ENCODE measurements at places on chromosomes 4 and X.

DNA sequence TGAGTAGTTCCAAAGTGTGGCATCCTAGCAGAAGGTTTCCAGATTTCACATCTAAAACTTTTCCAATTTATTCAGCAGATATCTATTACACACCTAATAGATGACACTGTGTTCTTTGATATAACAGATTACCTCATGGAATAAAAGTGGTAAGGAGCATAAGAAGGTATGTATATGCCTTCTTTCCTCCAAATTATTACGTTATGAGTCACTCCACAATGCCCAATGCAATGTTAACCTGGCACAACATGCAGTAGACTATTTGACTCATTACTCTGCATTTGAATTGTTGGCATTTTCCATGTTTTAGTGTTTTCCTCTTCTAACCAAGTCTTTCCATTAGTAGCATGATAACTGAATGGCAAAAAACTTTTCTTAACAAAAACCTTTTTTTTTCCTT is 383.6 kb downstream of the ADGRL3 start:
- DNase-seq, result no peak

- DNase-seq, result no peak
These were observed 73.5 kb upstream of the CAMK2D start for GRCh38 chr4:113835005-113835404.

GRCh38 chrX:112835019-112835418 is 5.6 kb downstream of the AMOT start:
- DNase-seq, result no peak

- no peak for DNase-seq
These were observed 3.6 kb downstream of the STARD8 start for GRCh38 chrX:68651110-68651509.

GRCh38 chr4:173167758-173168395 is 734 bp upstream of the GALNT7 start:
- DNase-seq, result no peak

DNA sequence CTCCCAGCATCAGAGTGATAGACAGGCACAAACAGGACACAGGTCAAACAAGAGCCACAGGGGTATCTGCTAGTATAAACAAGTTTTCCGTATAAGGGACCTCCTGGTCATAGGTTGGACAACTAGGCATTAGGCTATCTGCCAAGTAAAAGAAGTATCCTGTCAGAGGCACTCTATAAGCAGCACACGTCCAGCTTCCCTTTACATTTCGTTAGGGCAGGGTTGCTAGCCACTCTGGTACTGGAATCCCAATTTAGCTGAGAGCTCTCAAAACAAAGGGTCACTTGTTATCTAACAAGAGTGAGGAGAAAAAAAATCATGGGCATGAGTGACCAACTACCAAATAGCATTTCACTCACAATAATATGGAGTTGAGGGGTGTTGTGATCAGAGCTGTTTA is 780.7 kb upstream of the DIAPH2 start:
- no peak for DNase-seq

GRCh38 chrX:79081895-79082512 is 62.5 kb upstream of the GPR174 start:
- DNase-seq, result no peak

DNA sequence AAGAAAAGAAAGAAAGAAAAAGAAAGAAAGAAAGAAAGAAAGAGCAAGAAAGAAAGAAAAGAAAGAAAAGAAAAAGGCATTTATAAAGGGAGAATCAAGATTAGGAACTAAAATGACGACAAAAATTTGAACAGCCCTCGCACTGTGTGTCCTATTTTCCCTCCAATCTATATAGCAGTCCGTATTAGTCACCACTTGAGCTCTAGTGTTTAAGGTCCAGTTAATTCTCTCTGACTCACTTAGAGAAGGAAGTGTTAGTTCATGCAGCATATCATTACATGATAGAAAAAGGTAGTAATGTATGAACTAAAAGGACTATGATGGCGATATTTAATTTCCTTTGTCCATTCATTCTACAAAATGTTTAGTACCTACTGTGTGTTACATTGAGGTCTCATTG is 122.7 kb downstream of the CBLL2 start:
- no peak for DNase-seq

DNA sequence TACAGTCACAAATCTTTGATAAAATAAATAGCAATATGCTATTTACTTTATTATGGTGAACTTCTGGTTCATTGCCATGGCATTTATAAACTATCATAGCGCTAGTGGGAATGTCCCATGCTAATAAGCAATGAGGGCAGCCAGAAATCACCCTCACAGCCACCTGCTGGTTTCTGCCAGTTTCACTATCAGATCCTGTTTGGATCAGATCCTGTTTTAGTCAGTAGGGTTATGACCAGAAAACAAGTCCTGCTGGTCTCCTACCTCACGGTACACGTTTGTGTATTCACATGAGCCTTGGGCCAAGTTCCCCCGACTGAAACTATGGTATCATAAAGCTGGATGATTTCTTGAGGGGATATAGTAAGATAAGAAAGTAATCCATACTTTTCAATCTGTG is 17.7 kb downstream of the FOXR2 start:
- no peak for DNase-seq

DNA sequence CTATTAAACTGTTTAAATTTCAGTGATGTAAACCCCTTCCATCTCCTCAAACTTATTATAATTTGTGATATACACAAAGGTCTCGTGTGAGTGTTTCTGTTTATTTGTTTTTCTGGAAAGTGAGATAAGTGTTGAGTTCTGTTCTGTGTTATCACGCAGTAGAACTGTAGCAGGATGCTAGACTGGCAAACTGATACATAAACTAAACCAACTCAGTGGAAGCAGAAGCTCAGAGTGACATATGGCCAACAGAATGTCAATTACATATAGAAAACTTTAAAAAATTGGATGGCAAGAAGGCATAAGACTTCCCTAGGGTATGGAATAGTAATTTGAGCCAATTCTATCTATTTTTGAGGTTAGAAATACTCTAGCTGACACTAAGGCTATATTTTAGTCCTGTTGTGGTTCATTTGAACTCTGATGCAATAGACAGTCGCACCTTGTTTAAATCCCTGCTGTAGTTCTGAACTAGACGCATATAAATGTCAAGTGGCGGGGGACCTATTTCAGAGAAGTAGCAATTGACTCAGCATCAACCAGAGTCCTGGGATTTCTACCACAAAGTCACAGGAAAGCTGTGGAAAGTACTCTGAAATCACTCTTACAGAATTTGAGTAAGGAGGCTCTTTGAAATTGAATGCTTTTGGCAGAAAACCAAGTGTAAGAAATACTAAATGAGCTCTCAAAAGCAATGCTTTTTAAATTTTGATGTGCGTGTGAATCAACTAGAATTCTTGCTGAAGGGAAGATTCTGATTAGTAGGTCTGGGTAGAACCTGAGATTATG is 294.4 kb downstream of the INPP4B start:
- DNase-seq, result no peak

DNA sequence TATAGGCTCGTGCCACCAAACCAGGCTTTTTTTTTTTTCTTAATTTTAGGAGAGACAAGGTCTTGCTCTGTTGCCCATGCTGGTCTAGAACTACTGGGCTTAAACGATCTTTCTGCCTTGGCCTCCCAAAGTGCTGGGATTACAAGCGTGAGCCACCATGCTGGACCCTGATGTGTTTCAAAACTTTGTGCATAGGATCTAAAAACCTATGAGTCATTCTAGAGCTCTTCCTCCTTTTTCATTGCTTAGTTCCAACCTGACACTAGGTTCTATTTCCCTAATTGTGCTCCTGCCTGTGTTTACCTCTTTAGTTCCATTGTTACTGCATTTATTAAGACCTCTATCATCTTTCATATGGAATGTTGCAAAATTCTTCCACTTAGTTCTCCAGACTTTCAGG is 57.3 kb downstream of the HPGD start:
- no peak for DNase-seq

- DNase-seq, result no peak
These were observed 253.1 kb upstream of the GPC4 start for GRCh38 chrX:133668225-133668931.

- no peak for DNase-seq
These were observed 27.3 kb downstream of the BBS12 start for GRCh38 chr4:122759639-122760310.
